ENCODE measurements at places on chromosomes 2 and 18.

DNA sequence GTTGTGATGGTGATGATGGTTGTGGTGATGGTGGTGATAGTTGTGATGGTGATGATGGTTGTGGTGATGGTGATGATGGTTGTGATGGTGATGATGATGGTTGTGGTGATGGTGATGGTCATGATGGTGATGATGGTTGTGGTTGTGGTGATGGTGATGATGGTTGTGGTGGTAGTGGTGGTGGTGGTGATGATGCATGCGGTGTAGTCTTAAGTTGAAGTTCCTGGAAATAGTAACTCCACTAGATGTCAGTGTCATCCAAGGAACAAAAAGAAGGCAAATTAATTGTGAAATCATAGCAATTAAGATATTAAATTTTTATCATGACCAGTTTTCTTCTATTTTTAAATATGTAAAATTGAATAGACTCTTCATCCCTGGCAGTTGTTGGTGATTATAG, 309.2 kb downstream of the AGAP1 start:
- DNase-seq = no peak

DNA sequence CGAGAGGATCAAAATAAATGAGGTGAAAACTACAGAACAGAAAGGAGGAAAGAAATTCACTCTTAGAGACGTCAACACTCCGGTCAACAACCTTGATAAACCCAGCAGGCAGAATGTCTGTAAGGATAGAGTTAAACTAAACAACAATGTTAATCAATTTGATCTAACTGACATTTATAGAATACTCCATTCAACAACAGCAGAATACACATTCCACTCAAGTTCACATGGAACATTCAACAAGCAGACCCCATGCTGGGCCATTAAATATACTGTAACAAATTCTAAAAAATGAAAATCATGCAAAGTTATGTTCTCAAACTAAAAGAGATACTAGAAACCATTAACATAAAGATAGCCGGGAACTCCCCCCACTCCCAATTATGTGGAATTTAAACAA, 41.8 kb downstream of the FAM210A start:
- DNase-seq = no peak

- no peak for DNase-seq
Observed at GRCh38 chr2:175187378-175187777, 5.9 kb upstream of the ATP5MC3 start.

GRCh38 chr2:222904557-222905258, 43.9 kb downstream of the ACSL3 start:
- no peak for DNase-seq

GRCh38 chr2:161650116-161651015, 26.1 kb downstream of the SLC4A10 start:
- no peak for DNase-seq

DNA sequence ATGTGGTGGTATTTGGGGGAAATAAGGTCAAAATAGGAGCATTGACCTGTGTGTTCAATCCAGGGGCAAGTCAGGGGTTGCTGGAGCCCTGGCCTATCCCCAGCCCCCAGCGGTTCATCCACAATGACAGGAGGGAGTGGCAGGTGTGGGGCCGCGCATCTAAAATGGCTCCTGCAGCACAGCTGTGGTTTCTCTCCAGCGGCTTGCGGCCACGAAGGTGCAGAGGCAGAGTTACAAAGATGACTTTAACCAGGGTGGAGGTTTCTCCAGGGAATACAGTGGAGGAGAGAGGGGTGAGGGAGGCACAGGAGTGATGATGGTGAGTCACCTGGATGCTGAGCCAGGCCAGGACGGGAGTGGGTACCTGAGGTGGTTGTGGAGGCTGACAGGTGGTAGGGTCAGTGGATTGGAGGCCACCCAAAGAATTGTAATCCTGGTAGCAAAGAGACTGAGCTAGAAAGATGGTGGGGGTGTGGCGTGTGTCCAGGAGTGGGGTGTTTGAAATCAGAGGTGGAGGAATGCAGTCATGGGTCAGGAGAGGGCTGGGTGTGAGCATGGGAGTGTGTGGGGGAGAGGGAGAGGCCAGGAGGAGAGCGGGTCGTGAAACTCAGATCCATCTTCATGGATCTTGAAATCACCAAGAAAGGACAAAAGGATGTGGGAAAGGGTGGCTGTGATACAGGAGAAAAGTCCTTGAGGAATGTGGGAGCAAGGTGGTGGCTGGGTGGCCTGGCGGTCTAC, 83.2 kb downstream of the CTIF start:
- no peak for DNase-seq

GRCh38 chr2:219658874-219659273, 31.4 kb downstream of the SLC4A3 start:
- DNase-seq = no peak

DNA sequence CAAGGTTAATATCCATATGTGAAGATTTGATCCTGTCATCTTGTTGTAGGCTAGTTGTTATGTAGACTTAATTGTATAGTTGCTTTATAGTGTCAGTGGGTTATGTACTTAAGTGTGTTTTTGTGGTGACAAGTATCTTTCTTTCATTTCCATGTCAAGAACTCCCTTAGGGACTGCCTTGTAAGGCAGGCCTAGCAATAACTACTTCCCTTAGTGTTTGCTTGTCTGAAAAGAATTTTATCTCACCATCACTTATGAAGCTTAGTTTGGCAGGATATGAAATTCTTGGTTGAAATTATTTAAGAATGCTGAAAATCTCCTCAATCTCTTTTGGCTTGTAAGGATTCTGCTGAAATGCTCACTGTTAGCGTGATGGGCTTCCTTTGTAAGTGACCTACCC, 467.6 kb downstream of the CDH2 start:
- no peak for DNase-seq

- DNase-seq = no peak
Observed at GRCh38 chr18:13501891-13502290, 224.5 kb downstream of the FAM210A start.
